NCI-H1694 (cell line): ENCODE measurements at places on chromosomes 13 and 19.
A peak's percentile ranks its signal among the peaks of the same experiment; 100 is the strongest.

DNA sequence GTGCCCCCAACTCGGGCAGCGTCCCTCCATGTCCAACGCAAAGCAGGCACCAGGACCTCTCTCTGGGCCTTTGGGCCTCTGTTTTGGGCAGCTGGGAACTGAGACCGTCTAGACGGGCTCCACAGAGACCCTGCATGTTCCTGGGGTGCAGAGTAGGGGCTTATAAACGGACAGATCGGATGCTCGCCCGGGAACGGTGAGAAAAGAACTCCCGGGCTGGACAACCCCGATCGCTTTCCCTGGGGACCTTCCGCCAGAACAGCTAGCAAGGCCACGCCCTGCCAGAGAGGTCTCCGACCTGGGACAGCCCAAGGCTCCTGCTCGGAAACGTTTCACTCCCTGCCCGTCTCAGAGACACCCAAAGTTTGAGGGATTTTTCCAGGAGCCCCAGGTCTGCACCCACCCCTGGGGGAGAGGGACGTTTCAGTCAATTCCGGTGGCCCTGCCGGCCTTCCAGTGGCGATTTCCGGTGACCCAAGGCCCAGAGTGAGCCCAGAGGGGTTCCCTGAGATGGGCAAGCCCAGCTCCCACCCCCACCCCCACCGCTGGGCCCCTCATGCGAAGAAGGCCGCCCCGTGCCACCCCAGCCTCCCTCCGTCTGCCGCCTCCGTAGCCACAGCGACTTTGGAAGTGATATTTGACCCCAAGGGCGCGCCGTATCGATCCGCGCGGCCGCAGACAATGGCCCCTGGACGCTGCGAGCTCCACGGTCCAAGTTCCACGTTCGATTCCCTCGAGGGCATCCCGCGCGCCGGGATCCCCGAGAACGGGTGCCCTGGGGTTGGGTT is 1.7 kb downstream of the NR2F6 start:
- no peak for DNase-seq

DNA sequence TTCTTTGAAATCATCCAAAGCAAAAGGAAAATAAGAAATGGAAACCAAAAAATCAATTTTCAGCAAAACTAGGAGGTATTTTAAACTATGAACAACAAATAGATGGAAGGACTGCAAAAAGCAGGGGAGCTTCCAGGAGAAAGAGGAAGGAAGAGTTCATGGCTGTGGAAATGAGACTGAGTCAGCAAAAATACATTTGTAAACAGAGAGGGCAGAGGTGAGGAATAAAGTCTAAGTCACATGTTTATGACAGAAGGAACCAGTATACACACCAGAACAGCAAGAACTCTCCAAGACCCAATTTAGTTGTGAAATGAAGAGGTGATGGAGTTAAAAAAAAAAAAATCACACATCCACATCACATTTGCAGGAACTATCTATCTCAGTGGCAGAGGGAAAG is 69.6 kb downstream of the RNASEH2B start:
- DNase-seq = no peak

DNA sequence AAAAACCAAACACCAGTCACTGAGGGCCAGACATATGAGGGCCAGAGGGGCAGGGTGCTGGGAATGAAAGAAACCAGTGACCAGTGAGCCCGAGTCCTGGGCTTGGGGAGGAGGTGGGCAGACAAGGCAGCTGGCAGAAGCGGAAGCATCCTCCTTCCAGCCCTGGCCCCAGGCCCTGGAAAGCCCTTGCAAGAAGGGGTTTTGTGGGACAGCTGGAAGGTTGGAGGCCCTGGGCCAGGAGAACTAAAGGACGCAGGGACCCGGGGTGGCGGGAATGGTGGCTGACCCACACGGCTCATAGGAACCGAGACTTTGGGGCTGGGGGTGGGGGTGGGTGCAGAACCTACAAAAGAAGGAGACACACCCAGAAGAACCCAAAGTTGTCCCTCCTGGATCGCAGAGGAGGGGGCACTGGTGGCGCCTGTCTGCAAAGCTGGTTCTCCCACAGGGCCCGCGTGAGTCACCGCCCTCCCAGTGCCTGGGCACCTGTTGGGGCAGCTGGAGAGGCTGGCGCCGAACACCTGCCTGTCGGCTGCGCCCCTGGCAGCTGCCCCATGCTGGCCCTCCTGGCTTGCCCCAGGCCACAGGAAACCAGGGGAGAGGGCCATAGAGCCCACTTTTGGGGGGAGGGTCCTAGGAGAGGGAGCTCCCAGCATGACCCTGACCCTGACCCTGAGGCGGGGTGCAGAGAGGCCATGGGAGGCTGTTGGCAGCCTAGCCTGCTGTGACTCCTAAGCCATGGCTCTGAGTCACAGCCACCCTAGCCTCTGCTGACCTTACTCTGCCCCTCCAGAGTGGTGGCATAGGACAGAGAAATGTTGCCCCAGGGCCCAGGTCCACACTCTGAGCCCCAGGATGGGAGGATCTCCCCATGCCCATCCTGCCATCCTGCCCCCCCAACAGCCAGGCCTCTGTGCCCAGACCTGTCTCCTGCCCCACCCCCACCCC is 802 bp downstream of the DMPK start:
- DNase-seq = peak; percentile 20

DNA sequence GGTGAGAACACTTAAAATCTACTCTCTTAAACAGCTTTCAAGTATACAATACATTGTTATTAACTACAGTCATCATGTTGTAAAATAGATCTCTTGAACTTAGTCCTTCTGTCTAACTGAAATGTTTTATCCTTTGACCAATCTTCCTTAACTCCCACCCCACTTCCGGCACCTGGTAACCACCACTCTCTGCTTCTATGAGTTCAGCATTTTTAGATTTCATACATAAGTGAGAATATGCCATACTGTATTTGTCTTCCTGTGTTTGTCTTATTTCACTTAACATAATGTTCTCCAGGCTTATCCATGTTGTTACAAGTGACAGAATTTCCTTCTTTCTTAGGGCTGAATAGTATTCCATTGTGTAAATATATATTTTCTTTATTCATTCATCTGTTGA is 144.1 kb upstream of the TRPC4 start:
- DNase-seq = no peak

GRCh38 chr19:38252385-38252784 is 3.8 kb downstream of the PPP1R14A start:
- DNase-seq = peak; percentile 31

DNA sequence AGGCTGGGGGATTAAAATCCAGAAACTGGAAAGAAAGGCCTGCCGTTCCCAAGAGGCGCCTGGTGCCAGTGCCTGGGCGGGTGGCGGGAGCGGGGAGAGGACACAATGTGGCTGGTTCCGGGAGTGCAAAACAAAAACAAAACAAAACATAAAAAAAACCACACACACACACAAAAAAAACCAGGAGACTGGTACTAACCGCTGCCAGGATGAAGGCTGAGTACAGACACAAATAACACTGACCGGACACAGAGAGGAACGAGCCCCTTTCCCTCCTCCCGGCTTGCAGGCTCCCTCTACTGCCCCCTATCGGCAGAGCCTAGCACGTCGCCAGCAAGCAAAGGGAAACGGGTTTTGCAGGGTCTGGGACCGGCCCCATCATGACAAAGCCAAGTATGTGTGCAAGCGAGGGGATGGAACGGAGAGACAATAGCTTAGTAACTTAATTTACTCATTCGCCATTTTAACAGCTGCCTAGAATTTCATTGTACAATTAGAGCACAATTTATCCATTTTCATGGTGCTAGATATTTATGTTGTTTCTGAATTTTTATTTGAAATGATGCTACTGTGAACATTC is 17.9 kb upstream of the ZDHHC20 start:
- peak; percentile 58 for DNase-seq
